Stimulated activated CD4-positive, alpha-beta T cell treated with anti-CD3 and anti-CD28 coated beads, Interleukin-1b, Interleukin-23, amount 100 ng/mL, for 24 hours (primary cell): ENCODE measurements at places on chromosomes 2 and 18.

- DNase-seq, result no peak
These were observed 513.5 kb downstream of the CMPK2 start for GRCh38 chr2:6352247-6352646.

GRCh38 chr2:182592691-182593393 lies 123.2 kb upstream of the DNAJC10 start:
- no peak for DNase-seq

DNA sequence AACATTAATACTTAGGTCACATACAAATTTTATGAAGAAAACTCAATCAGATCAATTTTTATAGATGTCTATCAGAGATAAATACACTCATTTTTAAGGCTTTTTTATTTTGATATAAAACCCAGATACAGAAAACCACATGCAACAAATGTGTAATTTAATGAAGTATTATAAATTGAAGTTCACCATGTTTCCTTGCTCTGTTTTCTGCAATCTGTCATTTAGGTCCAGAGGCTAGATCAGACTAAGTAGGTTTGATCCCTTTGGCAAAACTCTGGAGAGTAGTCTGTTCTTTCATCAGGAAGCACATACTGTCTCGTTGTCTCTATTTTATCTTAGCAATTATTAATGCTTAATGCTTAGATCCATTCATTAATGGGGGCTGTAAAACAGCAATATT lies 841.6 kb downstream of the MBD2 start:
- no peak for DNase-seq

GRCh38 chr2:171159372-171160118 lies 1.1 kb downstream of the TLK1 start:
- peak; percentile 28 for DNase-seq

GRCh38 chr2:106885329-106885728 lies 638 bp downstream of the ST6GAL2 start:
- DNase-seq, result no peak

- no peak for DNase-seq
These were observed 456.0 kb upstream of the DCC start for GRCh38 chr18:51884039-51884438.

GRCh38 chr2:232523402-232523681 lies 2.6 kb upstream of the CHRND start:
- no peak for DNase-seq

DNA sequence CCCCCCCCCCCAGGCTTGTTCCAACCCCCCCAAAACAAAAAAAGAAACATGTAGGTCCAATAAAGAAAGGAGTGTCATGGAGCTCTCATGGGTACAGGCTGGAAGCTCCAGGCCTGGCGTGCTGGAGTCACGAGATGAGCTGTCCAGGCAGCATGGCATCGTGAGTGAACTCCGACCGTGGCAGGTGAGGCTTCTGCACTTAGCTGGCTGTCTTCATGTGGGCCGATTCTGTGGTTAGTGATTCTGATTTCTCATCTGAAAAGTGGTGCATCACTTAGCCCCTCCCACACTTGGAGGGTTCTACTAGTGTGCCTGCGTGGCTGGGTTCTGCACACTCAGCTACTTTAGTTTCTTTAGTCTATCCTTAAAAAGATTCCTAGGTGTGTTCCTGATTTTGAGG lies 126.4 kb upstream of the MGAT5 start:
- DNase-seq, result peak; percentile 62

DNA sequence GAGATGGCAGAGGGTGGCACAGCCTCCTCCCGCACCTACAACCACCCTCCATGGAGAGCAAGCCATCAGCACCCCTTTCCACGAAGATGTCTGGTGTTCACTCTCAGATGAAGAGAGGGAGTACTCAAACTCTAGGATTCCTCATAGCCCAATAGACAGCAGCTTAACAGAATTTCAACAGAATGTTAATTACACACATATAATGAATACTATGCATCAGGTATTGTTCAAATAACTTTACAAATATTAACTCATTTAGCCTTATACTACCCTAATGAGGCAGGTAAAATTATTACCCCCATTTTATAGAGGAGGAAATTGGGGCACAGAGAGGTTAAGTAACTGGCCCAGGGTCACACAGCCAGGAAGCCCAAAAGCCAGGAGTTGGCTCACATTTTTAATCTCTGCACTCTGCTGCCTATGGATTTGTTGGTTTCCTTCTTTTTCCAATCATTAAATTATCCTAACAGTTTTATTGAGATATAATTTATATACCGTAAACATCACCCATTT lies 39.0 kb downstream of the HS1BP3 start:
- DNase-seq, result no peak

DNA sequence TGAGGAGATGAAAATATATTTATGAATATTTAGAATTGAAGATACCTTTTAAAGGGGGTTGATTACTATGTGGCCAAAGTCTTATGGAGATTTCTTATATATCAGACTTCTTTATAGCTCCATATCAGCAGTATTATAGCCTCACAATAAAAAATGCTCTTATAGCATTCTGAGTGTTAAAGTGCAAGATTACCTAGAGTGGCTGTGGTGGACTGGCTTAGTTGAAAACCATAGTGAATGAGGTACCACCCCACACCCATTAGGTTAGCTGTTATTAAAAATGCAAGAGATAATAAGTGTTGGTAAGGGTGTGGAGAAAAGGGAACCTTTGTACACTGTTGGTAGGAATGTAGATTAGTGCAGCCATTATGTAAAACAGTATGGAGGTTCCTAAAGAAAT lies 39.7 kb downstream of the NCOA1 start:
- DNase-seq, result no peak

DNA sequence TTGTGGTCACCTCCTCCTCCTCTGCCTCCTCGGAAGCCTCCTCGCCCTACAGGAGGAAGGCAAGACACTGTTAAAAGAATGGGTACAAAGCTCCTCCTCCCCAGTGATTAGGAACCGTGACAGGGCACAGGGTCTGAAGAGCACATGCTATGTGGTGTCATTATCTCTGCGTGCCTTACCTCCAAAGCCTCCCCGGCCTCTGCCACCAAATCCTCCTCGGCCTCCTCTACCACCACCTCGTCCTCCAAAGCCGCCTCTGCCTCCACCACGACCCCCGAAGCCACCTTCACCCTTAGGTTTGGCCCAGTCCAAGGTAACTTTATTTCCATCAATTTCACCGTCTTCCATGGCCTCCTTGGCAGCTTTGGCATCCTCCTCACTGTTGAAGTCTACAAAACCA lies 9.1 kb downstream of the NCL start:
- DNase-seq, result no peak

- DNase-seq, result no peak
These were observed 71.6 kb downstream of the ACKR3 start for GRCh38 chr2:236641051-236641726.

- DNase-seq, result no peak
These were observed 12.0 kb upstream of the GALNT14 start for GRCh38 chr2:31150120-31150670.
